ENCODE measurements at places on chromosomes 11 and 22.

- no peak for DNase-seq
These were observed 142.2 kb downstream of the HIPK3 start for GRCh38 chr11:33399421-33399820.

- DNase-seq = no peak
These were observed 54.9 kb downstream of the ARHGAP8 start for GRCh38 chr22:44807232-44807631.

- DNase-seq = no peak
These were observed 624.8 kb upstream of the KIRREL3 start for GRCh38 chr11:127625402-127625801.

- no peak for DNase-seq
These were observed 139.1 kb upstream of the BDNF start for GRCh38 chr11:27839226-27839913.

- DNase-seq = no peak
These were observed 74.6 kb downstream of the CELSR1 start for GRCh38 chr22:46462726-46463371.

DNA sequence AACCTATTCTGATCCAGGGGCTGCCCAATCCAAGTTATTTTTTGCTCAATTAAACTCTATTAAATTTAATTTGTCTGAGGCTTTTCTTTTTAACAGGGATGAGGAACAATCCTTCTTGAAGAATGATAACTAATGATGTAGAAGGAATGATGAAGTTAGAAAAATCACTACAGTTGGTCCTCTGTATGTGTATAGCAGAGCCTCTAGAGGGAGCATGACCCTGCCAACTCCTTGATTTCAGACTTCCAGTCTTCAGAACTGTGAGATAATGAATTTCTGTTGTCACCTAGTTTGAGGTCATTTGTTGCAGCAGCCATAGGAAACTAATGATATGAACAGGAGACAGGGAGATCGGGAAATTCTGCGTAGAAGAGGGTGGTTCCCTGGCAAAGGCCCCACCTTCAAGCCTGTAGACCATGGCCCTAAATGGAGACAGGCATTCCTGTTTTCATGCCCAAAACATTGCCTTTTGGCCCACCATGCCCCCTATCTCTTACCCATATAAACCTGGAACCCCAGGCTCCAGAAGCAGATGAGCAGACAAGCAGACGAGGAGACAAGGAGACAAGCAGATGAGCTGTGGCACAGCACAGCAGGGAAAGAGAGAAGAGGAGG, 7.7 kb upstream of the QSER1 start:
- peak; percentile 8 for DNase-seq

DNA sequence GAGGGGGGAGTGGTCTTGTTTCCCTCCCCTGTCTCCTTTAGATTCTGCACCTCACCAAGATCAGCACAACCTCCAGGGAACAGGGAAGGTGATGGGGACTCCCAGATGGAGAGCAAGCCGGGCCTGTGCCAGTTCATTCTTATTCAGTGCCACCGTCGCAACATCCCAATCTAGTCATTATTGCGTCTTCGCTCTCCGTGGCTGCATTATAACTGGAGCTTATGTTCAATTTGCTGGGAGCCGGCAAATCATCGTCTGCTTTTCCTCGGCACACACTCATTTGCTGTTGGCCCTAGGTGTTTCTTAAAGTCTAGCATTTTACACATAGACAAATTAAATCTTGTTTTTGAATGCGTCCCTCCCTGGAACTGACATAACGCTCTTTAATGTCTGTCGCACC, 1269.7 kb downstream of the BRD1 start:
- no peak for DNase-seq

GRCh38 chr11:67289651-67290479, 762 bp downstream of the ANKRD13D start:
- no peak for DNase-seq

DNA sequence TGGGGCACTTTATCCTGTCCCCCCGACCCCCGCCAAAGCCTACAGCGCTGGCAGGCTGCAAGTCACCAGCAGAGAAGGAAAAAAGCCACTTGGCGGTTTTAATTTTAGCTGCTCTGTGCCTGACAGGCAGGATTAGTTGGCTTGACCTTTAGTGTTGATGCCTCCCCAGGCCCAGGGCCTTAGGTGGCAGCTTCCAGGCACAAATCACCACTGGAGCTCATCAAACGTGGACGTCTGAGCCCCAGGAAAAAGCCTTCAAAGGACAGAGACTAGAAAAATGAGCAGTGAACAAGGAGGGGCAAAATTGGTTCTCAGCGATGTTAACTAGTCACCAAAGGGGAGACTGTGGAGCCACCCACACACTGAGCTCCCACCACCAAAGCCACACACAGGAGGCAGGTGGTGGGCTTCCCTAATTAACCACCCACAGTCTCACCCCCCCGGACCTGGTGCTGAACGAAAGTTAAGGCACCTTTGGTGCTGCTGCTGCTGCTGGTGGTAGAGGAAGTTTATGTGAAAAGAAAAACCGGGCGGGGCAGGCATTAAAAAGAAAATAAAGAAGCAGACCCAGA, 4.4 kb upstream of the PYGM start:
- DNase-seq = peak; percentile 76

DNA sequence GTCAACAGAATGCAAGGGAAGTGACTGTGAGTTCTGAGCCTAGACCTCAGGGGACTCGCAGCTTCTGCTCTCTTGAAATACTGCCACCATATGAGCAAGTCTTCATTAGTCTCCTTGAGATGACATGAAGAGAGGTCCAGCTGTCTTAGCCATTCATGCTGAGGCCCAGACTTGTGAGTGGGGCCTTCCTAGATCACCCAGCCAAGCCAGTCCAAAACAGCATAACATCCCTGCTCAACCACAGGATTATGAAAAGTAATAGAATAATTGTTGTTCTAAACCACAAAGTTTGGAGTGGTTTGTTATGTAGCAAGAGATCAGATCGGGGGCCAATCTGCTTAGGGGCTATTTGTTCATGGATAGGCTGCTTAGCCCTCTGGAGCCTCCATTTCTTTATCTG, 54.9 kb upstream of the HTATIP2 start:
- no peak for DNase-seq

DNA sequence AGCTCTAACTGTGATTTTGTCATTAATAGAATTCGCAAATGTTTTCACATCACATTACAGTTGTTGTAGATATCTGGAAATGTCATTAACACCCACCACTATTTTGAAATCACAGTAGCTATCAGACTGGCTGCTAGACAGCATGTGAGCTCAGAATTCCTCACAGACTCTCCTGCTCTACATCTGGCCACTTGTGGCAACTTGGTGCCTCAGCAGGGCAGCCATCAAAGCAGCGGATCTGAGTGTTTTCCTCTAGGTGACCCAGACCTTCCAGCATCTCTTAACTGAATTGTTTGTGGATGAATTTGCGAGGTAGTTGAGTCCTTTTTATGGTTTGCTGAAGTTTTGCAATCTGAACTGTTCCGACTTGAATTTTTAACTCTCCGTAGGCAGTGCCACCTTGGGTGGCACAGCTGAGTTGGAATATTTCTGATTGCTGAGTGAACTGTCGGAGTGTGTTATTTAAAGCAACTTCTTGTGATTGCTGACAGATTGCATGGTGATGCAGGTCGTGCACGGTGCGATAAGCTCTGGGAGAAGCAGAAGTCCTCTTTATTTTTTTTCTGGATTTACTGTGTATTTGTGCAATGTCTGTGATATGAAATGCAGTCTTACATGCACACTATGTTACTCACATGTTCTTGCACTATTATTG, 114.0 kb upstream of the PLET1 start:
- DNase-seq = no peak

- no peak for DNase-seq
These were observed 349.9 kb downstream of the CNTN5 start for GRCh38 chr11:99370549-99371216.

DNA sequence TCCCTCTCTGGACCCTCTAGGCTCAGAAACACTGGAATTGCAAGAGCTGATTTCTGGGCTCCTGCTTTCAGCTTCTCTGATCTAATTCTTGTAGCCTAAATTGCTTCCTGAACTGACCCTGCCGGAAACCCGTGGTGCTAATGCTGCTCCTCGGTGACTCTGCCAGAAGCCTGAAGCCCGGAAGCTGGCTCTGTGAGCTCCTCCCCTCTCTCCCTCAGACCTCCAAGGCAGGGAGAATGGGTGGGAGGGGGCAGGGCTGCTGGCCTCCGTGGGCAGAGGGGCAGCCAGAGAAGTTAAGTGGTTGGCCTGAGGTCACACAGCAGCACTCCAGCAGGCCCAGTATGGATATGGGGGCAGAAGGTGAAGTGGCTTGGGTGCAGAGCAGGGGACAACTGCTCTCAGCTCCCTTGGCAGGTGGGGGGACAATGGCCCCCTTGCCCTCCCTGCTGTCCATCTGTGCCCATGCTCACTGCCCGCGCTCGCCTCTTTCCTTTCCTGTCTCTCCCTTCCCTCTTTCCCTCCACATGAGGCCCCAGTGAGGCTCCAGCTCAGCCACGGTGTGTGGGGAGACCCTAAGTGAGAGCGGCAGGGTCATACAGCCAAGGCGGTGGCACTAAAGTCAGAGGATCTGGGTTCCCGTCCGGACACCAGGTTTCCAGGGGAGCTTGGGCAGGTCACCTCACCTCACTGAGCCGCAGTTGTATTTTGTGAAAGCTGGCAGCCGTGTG, 16.2 kb downstream of the CAPN5 start:
- DNase-seq = peak; percentile 44

GRCh38 chr22:46736705-46737104, 1.3 kb downstream of the CERK start:
- DNase-seq = no peak

- no peak for DNase-seq
These were observed 188.4 kb downstream of the ADAMTS15 start for GRCh38 chr11:130636722-130637464.

DNA sequence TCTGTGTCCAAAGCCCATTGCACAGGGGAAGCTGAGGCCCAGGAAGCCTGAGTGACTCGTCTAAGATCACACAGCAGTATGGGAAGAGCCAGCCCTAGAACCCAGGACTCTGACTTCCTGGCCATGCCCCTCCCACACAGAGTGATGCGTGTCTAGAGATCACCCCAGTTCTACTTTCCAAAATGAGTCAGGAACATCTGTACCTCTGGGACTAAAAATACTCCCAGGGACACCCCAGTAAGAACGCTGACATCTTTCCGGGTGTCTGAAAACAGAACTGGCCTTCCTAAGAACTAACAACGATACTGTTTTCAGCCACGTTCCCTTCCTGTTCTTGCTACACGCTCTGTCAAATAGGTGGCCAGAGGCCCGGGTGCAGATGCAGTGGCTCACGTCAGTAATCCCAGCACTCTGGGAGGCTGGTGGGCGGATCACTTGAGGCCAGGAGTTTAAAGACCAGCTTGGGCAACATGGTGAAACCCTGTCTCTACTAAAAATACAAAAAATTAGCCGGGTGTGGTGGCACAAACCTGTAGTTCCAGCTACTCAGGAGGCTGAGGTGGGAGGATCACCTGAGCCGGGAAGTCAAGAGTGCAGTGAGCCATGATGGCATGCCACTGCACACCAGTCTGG, 21.7 kb upstream of the PDGFB start:
- DNase-seq = no peak

DNA sequence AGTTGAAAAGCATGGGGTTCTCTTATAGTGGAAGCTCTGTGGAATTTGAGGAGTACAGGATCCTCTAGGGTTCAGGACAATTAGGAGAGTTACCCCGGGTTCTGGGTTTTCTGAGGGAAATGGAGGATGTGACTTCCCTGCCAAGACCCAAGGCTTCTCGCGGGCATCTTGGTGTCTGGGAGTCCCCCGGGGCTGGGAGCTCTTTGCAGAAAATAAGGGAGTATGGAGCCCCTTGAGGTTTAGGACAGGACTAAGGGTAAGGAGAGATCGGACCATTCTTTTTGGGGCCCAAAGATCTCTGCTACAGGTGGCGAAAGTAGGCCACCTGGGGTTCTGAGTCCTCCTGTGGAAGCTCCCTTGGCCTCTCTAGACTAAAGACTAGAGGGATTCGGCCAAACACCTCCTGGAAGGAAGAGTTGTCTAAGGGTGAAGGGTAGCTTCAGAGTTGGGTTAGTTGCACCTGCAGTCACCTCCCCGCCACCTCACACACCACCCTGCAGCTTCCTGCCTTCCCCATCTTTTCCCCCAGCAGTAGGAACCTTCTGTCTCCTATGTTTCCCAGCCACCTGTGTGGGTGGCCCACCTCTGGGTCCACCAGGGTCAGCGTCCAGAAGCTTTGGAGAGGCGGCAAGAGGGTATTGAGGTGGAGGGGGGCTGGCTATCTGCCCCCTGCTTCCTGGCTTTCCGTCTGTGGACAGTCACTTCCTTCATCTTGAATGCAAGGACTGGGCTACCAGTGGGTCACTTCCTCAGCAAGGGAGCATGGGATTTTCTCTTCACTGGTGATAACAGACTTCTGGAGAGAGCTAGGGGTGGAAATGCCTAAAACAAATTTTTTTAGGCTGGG, 908 bp downstream of the LIMK2 start:
- DNase-seq = no peak

DNA sequence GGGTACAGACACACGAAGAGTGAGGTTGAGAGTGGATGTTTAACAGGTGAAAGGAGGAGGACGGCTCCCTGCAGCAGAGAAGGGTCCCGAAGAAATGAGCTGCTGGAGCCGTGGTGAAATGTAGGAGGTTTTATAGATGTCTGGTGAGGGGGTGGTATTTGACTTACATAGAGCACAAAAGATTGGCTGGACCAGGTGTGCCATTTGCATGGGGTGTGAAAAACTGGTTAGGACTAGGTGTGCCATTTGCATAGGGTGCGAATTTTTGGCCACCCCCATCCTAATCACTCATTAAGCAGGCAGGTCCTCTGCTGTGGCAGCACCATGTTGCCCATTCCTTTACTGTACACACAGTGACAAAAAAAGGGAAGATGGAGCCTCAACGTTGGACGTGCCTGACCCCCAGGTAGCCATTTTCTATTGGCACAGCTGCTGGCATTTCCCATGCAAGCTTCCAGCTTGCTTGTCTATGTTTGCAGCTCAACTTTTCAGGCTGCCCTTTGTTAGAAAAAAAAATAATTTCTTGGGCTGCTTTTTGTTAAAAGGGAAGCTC, 581.7 kb upstream of the B3GAT1 start:
- no peak for DNase-seq

- no peak for DNase-seq
These were observed 83.7 kb downstream of the RPL27A start for GRCh38 chr11:8766043-8766987.

- DNase-seq = no peak
These were observed 87.6 kb downstream of the UVRAG start for GRCh38 chr11:75902631-75903030.

- no peak for DNase-seq
These were observed 42.9 kb upstream of the AKIP1 start for GRCh38 chr11:8867931-8868631.

GRCh38 chr11:1352696-1353382, 36.9 kb upstream of the BRSK2 start:
- DNase-seq = no peak

- no peak for DNase-seq
These were observed 65.6 kb upstream of the E2F8 start for GRCh38 chr11:19306179-19306944.
